Activated CD4-positive, CD25-positive, alpha-beta regulatory T cell (primary cell): ENCODE measurements at places on chromosomes 4 and X.

GRCh38 chr4:7828011-7828720 lies 111.5 kb downstream of the AFAP1 start:
- DNase-seq: peak; percentile 28

DNA sequence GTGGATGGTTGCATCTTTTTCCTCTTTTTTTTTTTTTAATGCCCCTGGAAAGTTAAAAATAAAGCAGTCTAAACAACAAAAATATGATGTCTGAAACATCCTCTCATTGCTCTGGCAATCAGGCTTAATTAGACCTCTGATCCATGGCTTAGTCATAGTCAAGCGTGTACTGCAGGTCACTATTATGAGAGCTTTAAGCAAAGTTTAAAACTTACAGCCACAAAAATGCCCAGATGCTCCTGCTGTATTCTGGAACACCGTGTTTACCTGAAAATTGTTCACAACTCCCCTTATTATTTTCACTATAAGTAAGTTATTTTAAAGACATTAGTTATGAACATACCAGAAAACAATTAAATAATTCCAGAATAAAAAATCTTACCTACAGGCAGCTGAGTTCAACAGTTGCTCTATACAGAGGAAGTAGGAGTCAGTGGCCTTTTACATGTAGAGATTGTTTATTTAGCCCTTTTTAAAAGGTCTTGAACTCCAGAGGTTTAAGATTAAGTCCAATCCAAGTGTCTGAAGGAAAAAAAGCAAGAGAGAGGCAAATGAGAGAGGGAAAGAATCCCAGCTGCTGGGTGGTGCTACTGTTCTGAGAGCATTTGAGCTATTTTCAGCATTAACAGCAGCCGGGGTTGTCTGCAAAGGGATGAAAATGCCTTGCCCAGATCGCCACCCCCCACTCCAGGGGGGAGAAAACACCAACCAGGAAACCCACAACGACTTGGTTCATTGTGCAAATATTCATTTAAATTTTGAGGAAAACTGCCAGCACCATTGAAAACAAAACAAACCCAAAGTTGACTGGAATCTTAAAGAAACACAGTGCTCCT lies 36.9 kb downstream of the SORBS2 start:
- DNase-seq: no peak

GRCh38 chr4:83054928-83055327 lies 19.9 kb downstream of the COPS4 start:
- DNase-seq: no peak

- DNase-seq: no peak
Measured at GRCh38 chrX:118717678-118718391, 9.6 kb upstream of the IL13RA1 start.

- no peak for DNase-seq
Measured at GRCh38 chr4:84750260-84750959, 167.5 kb downstream of the CDS1 start.

GRCh38 chrX:111402344-111402743 lies 9.6 kb downstream of the DCX start:
- DNase-seq: no peak

- DNase-seq: no peak
Measured at GRCh38 chr4:158826057-158826456, 57.2 kb downstream of the FNIP2 start.
